ENCODE measurements at places on chromosomes 6 and 20. TPM values are rescaled to one million over a fixed set of nuclear protein-coding genes. Genes with fewer than 3 reads are reported as not detected.

- no peaks in the 10 kb centered on the region for H3K4me1 ChIP-seq
- H3K4me3 ChIP-seq: no peak overlapping the region
- no peaks in the 10 kb centered on the region for H3K27me3 ChIP-seq
These were observed 124.6 kb downstream of the SLC23A2 start for GRCh38 chr20:4876731-4877130.

GRCh38 chr6:128397996-128398395 is 122.4 kb downstream of the PTPRK start:
- no peak overlapping the region for H3K4me3 ChIP-seq
- no peaks in the 10 kb centered on the region for H3K27me3 ChIP-seq
- H3K36me3 ChIP-seq: peaks cover 6% of the 10 kb centered on the region
- no peak for DNase-seq
- H3K27ac ChIP-seq: no peak overlapping the region

- peak overlapping the region; percentile 67 for H3K27ac ChIP-seq
- no peaks in the 10 kb centered on the region for H3K36me3 ChIP-seq
- no peaks in the 10 kb centered on the region for H3K27me3 ChIP-seq
These were observed 13.3 kb downstream of the FRK start for GRCh38 chr6:116047173-116047933.

DNA sequence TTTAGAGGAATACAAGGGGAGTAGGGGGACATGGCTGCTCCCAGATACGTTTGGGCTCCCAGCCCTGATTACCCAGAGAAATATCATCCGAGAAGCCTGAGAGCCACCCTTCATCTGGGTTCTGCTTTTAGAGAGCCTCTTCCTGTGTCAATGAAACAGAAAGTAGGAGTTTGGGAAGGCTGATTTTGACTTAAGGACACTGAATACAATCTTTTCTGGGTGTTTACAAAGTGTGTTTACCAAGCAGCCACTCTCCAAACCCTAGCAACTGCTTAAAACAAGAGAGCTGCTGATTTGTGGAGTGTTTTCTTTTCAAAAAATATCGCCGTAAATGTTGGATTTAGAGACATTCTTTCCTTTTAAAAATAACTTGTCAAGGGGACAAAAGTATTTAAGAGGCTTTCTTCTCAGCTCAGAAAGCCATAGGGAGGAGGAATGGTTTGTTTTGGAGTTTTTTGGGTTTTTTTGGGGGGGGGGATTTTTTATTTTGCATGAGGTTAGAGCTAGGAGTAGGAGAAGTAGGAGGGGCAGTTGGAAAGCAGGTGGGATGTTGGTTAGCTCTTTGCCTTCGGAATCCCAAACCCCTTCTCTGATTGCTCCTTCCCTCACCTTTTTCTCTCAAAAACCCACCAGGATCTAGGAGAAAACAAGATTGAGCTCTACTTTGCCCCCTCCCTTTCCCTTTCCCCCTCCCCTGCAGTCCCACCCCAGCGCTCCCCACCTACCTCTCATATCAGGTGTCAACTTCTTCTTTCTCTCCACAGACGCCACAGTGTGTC is 12.4 kb downstream of the MAFB start:
- no peaks in the 10 kb centered on the region for H3K36me3 ChIP-seq
- no peaks in the 10 kb centered on the region for H3K4me1 ChIP-seq
- DNase-seq: no peak
- H3K27me3 ChIP-seq: peaks cover 68% of the 10 kb centered on the region

- peaks cover 2% of the 10 kb centered on the region for H3K36me3 ChIP-seq
- peak overlapping the region; percentile 93 for H3K4me3 ChIP-seq
- peak; percentile 29 for DNase-seq
- H3K4me1 ChIP-seq: peaks cover 16% of the 10 kb centered on the region
These were observed 2.5 kb downstream of the AKIRIN2 start for GRCh38 chr6:87699576-87699975.

DNA sequence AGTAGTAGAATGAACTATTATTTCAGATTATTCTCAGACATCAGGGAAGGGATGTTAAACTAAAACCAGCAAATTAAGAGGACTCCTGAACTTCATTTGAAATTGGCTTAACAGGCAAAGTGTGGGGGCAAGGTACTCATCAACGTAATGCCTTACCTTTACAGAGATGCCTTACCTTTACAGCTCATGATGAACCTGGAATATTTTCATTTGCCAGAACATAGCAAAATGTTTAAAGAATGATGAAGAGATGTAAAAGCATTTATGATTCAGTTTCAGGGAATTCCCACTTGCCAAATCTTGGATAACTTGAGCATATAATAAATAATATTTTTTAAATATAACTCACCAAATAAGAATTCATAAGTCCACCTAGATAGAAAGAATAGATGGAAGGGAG is 207.5 kb downstream of the TINAG start:
- no peak overlapping the region for H3K27ac ChIP-seq
- no peaks in the 10 kb centered on the region for H3K4me1 ChIP-seq
- no peak overlapping the region for H3K4me3 ChIP-seq
- DNase-seq: no peak
- no peaks in the 10 kb centered on the region for H3K36me3 ChIP-seq
- H3K27me3 ChIP-seq: no peaks in the 10 kb centered on the region

DNA sequence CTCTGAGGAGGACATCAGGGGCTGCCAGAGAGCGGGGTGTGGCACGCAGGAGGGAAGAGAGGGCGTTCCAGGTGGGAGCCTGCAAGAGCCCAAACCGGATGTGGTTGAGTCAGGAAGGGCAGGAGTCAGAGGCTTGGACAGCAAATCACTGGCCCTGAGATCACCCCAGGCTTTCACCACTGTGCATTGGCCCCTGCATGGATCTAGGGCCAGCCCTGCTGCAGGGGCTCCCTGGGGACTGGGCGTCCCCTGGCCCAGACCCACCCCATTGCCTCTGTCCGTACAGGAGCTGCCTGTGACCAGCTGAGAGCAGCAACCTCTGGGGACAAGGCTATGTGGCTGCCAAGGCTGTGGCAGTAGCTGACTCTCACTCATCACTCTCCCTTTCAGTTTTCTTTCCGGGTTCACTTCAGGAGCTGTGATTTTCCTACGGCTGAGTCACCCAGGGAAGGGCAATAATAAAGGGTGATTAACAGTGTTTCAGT is 33.9 kb downstream of the KCNK17 start:
- H3K36me3 ChIP-seq: no peaks in the 10 kb centered on the region
- no peak overlapping the region for H3K4me3 ChIP-seq
- peak; percentile 70 for DNase-seq

- no peak overlapping the region for H3K4me3 ChIP-seq
- H3K4me1 ChIP-seq: peaks cover 4% of the 10 kb centered on the region
These were observed 671.8 kb upstream of the MARCKS start for GRCh38 chr6:113185299-113185698.

DNA sequence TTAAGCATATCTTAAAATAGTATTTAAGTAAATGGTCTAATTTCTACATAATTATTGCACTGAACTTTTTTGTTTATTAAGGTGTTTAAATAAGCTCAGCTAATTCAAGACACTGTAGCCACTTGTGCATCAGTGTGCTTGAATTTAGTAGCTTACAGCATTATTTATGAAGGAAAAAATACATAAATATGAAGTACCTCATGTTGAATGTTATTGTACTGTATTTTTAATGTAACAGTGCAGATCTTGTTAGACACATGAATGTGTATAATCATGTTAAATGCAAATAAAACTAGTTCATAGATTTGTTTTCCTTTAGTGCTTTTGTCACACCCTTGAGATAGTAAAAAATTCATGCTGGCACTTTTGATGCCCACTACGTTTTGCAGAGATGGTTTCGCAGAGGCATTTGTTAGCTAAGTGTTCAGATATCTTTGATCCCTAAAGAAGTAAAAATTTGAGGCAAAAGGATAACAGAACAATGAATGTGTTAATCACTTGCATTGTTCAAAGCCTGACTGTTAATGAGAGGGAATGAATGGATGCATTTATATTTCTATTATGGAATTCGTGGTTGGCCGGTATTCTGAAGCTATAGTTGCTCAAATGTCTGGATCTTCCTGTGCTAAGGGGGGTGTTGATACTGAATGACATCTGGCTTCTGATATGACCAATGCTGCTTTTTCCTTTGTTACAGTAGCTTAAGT is 8.8 kb downstream of the BTBD3 start:
- no peaks in the 10 kb centered on the region for H3K4me1 ChIP-seq
- no peaks in the 10 kb centered on the region for H3K27me3 ChIP-seq
- H3K27ac ChIP-seq: no peak overlapping the region
- no peak overlapping the region for H3K4me3 ChIP-seq
- peaks cover 38% of the 10 kb centered on the region for H3K36me3 ChIP-seq

DNA sequence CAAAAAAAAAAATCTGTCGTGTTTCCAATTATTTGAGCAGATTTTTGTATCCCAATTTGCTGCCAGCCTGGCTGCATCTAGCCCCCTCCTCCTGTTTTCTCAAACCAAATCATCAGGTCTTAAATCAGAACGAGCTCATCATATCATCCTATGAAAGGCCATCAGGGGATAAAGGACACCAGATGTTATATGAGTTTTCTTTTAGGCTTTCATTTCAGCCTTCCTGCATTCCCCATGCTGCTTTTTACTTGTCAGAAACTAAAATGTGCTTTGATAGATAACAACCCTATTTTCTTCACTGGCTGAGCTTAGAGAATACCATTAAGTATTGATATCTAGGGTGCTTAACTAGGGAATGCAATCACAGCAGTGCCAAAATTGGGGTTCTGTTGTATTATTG is 968.4 kb upstream of the SLC35B3 start:
- DNase-seq: no peak
- no peaks in the 10 kb centered on the region for H3K4me1 ChIP-seq
- H3K4me3 ChIP-seq: no peak overlapping the region
- H3K27me3 ChIP-seq: peaks cover 7% of the 10 kb centered on the region
- no peaks in the 10 kb centered on the region for H3K36me3 ChIP-seq

DNA sequence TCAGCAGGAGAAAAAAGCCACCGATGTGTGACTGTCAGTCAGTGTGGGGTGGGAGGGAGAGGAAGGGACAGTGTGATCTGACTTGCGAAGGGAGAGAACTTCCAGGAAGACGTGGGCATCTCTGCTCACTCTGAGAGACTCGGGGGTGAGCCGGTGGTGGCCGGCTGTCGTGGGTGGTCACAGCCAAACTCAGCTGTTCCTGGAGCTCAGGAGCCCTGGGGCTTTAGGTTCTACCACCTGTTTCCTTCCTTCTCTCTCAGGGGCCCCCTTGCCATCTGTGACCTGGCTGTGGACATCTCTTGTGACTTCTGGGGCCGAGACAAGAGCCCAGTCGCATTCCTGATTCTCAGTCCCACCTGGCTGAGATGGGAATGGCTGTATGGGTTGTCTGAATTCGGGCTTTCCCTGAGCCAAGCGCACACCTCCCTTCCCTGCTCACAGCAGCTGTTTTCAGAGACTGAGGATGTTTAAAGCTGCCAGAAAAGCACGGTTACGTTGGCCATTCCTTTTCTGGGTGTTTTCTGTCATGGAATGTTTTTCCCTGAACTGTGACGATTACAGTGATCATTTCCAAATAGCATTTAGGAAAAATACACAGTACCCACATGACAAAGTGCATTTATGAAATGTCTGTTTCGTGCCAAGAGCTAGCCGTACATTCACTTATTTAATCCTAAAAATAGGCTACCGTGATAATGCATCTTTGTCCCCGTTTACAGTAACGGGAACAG is 36.5 kb downstream of the SYNJ2 start:
- no peaks in the 10 kb centered on the region for H3K4me1 ChIP-seq
- no peak overlapping the region for H3K4me3 ChIP-seq
- peaks cover 31% of the 10 kb centered on the region for H3K36me3 ChIP-seq
- DNase-seq: no peak
- no peaks in the 10 kb centered on the region for H3K27me3 ChIP-seq
- H3K27ac ChIP-seq: no peak overlapping the region

DNA sequence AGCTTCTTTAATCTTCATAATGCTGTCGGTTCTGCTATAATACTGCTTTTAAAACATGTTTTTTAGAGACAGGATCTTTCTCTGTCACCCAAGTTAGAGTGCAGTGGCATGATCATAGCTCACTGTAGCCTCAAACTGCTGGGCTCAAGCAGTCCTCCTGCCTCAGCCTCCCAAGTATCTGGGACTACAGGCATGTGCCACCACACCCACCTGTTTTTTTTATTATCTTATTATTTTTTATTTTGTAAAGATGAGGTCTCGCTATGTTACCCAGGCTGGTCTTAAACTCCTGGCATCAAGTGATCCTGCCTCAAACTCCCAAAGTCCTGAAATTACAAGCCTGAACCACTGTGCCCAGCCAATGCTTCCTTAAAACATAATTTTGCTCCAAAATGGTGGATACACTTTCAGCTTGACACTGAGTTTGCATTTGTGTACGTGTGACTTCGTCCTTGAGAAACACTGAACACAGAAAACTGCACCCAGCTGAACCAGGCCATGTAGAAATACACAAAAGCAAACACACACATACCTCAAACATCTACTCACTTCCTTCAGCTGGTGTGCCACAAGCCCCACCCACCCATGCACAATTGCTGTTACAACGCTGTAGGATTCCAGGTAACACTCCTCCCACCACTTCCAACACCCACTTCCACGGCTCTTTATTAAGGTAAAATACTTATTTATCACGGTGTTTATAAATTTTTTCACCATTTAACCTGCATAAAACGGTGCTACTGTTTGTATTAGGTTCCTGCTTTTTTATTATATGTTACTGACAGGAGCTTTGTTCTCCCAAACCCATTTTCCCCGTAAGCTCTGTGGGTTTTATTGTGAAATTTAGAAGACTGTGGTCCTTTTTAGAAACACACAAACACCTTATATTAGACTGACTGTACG is 109.1 kb downstream of the TSHZ2 start:
- H3K27ac ChIP-seq: no peak overlapping the region
- H3K4me1 ChIP-seq: no peaks in the 10 kb centered on the region
- no peaks in the 10 kb centered on the region for H3K27me3 ChIP-seq

GRCh38 chr6:166650824-166651807 is 24.1 kb upstream of the RPS6KA2 start:
- peaks cover 9% of the 10 kb centered on the region for H3K27me3 ChIP-seq
- no peak for DNase-seq
- H3K27ac ChIP-seq: no peak overlapping the region
- no peak overlapping the region for H3K4me3 ChIP-seq
- no peaks in the 10 kb centered on the region for H3K36me3 ChIP-seq

- peaks cover 10% of the 10 kb centered on the region for H3K4me1 ChIP-seq
- DNase-seq: peak; percentile 58
- no peaks in the 10 kb centered on the region for H3K27me3 ChIP-seq
- no peaks in the 10 kb centered on the region for H3K36me3 ChIP-seq
These were observed 236.3 kb upstream of the ZNF217 start for GRCh38 chr20:53829724-53830521.

Gene CST1
- not detected for polyA plus RNA-seq

Gene COL20A1
- polyA plus RNA-seq: 7.2 TPM

Gene KCNQ5
- polyA plus RNA-seq: 3.4 TPM

Gene CPNE5
- 3.9 TPM for polyA plus RNA-seq

Gene COQ3
- 8.2 TPM for polyA plus RNA-seq

Gene HLA-DRB1
- 159 TPM for polyA plus RNA-seq

Gene HCRTR2
- 0.10 TPM for polyA plus RNA-seq

Gene SERINC3
- 69.2 TPM for polyA plus RNA-seq

Gene ACAT2
- polyA plus RNA-seq: 22.8 TPM

Data from large intestine (tissue), 12 donors.